ENCODE measurements at places on chromosomes 5 and 9.

- DNase-seq, result no peak
These were observed 62.1 kb upstream of the FANCC start for GRCh38 chr9:95379630-95380029.

- DNase-seq, result no peak
These were observed 56.8 kb downstream of the HMGCS1 start for GRCh38 chr5:43256261-43256966.

DNA sequence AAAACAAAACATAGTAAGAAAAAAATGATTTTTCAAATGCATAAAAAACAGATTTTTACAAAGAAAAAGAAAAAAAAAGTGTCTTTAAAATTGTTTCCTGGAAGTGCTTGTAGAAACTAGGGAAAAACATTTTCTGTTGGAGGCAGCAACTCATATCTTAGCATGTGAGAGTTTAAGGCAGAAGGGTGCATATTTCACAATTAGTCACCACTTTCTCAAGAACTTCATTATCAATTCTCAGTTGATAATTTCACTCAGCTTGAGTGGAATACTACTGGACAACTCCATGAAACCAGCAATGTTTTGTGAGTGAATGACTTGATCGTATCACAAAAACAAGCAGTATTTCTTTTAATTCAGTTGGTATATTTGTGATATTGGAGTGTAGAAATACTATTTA, 508.3 kb upstream of the DAB2 start:
- DNase-seq, result no peak

DNA sequence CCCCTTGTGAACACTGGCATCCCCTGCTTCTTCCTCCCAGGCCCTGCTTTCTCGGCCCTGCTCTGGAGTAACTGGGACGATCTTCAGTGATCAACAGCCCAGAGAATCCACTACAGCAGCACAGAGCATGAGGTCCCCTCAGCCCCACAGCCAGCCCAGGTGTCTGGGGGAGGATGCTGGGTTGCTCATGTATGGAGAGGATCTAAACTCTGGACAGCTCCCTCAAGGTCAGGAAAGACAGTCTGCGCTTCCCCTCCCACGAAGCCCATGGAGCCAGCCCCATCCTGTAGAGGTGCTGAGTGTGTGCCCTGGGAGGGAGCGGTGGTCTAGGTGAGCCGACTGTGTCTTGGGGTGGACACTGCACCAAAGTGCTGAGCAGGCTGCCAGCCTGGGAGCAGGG, 190.2 kb downstream of the GABBR2 start:
- no peak for DNase-seq

GRCh38 chr9:91803151-91803940, 146.7 kb downstream of the ROR2 start:
- peak; percentile 49 for DNase-seq
